ENCODE measurements at places on chromosomes 12 and 14.

DNA sequence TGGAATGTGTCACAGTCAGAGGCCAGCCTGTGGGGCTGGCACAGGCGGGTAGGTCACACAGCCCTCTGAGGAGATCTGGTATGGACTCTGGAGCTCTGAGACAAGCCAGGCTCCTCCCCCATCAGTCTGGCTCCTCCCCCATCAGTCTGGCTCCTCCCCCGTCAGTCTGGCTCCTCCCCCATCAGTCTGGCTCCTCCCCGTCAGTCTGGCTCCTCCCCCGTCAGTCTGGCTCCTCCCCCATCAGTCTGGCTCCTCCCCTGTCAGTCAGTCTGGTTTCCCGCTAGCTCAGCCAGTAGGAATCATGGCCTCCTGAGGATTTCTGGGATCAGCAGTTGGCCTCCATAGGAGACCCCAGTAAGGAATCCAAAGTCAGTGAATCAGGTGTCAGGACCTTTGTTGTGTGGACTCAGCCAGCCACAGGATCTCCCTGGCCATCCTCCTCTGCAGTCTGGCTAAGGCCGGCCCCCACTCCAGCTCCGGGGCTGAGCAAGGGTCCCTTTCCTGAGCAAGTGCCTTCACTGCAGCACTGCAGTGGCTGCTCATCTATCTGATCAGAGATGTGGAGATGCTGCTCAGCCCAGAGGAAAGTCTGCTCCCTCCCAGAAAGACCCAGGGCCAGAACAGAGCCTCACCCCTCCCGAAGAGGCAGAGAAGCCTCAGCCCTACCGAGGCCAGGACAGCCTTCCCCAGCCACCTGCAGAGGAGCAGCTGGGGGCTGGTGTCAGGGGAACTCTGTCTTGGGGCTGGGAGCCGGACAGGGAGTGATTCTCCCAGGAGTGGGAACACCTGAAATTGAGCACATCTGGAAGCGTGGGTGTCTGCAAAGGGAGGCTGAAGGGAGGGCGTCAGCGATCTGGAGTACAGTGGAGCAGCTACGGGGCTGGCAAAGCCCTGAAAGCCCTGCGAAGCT is 35.7 kb downstream of the IQSEC3 start:
- DNase-seq, result no peak

GRCh38 chr14:36271939-36272907 is 48.2 kb downstream of the MBIP start:
- DNase-seq, result no peak

- no peak for DNase-seq
Observed at GRCh38 chr14:106248321-106249192, 722.2 kb downstream of the TMEM121 start.

DNA sequence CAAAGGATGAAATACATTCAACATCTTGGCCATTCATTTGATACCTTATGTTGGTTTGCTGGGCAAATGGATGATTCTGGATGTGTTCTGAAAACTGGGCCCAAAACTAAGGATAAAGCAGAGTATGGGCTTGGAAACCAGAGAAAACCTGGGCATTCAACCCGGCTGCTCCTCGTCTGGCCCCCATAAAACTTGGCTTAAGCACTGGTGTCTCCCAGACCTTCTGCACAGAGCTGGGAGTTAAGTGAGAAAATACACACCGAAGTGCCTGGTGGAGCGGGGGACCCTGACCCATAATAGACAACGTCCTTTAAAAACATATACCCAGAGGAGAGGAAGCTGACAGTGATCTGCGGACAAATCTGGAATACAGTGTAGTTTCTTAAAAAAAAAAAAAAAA is 112.5 kb downstream of the FOXN3 start:
- no peak for DNase-seq

DNA sequence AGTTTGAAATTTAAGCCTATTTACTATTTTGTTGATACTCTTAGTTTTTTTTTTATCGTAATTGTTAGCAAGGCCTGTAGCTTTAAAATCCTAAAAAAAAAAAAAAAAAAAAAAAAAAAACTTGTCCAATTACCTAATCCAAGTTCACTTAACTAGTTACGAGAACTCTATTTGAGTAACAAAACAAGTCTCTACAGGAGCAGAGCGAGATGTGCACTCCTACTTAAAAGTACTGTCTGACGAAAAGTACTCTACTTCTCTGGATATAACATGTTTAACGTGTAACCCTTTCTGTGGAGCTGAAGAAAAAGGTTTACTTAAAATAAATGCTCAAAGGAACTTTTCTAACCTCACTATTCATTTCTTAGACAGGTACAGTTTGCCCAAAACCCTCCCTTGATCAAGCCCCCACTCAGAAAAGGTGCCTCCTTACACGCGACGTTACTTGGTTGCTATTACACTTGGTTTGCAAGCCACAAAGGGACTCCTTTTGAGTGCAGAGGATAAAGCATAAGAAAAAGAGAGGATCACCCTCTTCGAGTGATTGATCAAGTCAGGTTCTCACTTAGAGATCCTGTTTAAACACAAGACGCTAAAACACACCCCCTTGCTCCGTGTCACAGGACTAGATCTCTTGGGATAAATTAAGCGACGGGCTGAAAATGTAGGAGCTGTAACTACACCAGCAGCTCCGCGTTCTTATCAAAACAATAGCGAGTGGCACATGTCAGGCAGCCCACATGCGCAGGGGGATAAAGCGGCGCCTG is 2.2 kb downstream of the BAZ1A start:
- no peak for DNase-seq

GRCh38 chr14:70662080-70662479 is 20.4 kb downstream of the TTC9 start:
- DNase-seq, result no peak

DNA sequence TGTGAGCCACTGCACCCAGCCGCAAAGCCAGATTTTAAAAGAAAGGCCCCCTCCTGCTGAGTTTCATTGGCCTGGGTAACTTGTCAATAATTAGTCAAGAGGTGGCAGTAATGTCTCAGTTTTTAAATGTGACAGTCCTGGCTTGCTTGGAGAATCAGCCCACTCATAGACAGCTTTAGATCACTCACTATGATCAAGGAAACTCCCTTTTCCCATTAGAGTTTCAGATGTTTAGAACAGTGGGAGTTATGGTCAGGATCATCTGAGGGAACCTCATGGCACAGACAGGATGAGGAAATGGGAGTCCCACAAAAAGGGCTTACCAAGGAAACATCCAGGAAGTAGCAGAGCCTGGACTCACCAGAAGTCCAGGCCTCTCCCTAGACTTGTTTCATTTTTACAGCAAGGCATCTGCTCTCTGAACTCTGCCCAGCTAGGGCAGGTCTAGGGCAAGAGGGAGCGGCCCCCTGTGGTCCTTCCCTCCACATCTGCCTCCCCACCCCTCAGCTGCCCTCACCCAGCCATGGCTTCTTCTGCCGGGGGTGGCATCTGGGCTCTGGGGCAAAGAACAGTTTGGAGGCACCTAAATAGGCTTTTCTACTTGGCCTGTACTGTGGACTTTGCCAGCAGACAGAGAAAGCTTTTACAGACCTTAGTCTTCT is 11.2 kb downstream of the BCL2L14 start:
- no peak for DNase-seq

DNA sequence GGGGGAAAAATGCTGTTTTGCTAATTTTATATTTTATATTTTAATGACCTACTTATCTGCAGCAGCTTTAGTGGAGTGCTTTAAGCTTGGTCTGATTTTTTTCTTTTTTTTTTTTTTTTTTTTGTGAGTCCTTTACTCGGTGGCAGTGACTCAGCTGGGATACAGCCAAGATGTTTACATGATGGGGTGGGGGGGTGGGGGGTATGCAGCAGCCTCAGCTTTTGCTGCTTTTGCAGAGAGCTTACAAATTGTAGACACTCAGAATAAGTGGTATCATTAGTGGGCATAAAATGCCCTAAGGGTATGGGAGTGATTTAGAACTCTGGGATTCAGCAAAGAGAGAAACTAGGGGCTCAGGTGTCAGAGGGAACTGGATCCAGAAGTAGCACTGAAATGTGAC is 38.2 kb upstream of the ARHGAP5 start:
- no peak for DNase-seq

DNA sequence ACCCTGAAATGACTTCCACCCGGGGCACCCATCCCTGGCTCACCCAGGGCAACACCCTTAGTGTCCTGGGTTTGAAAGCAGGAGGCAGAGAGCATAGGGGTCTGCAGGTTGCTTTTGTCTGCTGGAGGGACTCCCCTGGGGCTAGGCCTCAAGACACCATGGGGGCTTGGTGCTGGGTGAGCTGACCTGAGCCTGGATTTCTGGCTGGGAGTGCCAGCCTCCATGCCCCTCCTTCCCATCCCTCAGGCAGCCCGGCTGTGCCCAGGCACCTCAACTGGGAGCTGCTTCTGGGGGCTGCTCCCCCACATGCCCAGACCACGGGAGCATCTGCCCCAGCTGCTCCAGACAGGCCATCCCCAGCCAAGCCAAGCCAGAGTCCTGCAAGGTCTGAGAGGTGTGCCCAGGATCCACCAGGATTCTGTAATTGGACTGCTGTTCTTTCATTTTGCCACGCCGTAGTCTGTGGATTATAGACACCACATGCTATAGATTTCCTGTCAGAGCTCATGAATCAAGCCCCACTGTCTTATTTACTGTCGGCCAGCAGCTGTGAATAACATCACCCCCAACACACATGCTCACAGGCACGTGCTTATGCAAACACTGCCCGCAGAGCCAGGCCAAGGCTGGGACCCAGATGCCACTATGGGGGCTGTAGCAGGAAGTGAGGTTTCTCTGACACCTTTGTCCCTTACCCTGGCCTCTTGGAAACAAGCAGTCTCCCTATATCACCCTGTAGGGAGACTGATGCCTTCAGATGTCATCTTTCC is 29.4 kb upstream of the ESRRB start:
- DNase-seq, result no peak
